ENCODE measurements at places on chromosomes 5 and 9.

- DNase-seq, result no peak
These were observed 99.5 kb upstream of the EQTN start for GRCh38 chr9:27396495-27396894.

DNA sequence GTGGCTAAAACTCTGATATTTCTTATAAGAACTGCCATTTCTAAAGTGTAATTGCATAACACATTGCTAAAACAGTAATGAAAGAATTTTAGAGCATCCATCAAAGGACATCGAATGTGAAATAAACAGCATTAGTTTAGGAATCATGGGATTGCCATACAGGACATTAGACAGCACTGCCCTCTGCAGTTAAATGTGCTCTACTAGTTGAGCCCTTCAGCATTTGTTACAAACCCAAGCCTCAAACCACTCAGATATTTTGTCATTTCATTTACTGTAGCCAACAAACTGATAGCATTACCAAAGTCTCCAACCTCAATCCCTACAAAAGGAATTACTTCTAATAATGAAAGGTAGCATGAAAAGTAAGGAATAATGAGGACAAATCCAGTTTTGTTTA, 116.8 kb upstream of the COX7C start:
- no peak for DNase-seq

GRCh38 chr9:96660692-96661248, 5.7 kb upstream of the PRXL2C start:
- DNase-seq, result no peak

DNA sequence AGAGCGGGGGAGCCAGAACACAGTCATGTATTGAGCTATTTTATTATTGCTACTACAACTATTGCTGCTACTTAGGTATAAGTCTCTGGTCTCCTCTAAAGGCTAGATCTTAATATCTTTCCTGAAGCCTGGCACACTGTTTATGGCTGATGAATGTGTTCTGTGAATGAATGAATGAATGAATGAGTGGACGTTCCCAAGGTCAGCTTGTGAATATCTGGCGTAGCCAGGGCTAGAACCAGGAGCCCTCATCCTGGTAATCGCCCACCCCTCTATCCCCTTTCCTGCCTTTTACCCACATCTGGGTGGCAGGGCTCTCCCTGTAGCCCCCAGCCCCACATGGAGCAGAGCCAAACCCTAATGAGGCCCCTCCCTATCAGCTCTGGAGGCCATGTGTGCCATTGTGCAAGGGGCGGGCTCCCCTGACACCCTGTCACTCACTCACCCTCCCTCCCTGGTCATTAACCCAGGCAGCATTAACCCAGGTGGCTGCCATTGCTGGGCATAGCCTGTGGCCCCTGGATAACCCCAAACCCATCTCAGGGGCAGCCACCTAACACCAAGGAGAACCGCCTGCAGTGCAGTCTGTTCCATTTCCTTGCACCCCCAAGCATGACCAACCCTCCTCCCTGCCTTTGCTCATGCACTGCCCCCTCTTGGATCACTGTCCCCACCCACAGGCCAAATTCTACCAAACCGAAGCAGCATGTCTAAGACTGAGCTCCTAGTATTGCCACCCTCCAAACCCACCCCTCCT, 2.0 kb upstream of the AKNA start:
- no peak for DNase-seq

GRCh38 chr5:33964132-33964700, 20.3 kb downstream of the SLC45A2 start:
- DNase-seq, result no peak

- DNase-seq, result peak; percentile 26
These were observed 46.3 kb downstream of the PTCD2 start for GRCh38 chr5:72366324-72366976.

GRCh38 chr9:136697821-136698526, 10.7 kb upstream of the AGPAT2 start:
- no peak for DNase-seq

GRCh38 chr9:84001621-84002020, 21.0 kb downstream of the RMI1 start:
- DNase-seq, result no peak

DNA sequence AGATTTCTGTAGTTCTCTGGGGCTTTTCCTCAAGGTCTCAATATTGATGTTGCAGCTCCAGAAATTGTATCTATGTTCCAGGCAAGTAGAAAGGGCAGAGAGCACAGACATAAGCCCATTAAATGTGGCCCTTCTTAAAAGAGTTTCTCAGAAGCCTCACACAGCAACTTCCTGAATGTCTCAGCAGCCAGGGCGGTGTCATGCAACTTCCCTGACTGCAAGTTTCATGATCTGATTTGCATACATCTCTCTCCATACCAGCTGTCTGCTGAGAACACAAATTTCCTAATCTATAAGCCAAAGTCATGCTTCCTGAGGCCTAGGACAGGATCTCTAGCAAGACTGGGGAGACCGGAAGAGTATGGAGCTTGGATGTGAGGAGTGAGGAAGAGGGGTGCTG, 13.0 kb downstream of the RGS7BP start:
- DNase-seq, result no peak

DNA sequence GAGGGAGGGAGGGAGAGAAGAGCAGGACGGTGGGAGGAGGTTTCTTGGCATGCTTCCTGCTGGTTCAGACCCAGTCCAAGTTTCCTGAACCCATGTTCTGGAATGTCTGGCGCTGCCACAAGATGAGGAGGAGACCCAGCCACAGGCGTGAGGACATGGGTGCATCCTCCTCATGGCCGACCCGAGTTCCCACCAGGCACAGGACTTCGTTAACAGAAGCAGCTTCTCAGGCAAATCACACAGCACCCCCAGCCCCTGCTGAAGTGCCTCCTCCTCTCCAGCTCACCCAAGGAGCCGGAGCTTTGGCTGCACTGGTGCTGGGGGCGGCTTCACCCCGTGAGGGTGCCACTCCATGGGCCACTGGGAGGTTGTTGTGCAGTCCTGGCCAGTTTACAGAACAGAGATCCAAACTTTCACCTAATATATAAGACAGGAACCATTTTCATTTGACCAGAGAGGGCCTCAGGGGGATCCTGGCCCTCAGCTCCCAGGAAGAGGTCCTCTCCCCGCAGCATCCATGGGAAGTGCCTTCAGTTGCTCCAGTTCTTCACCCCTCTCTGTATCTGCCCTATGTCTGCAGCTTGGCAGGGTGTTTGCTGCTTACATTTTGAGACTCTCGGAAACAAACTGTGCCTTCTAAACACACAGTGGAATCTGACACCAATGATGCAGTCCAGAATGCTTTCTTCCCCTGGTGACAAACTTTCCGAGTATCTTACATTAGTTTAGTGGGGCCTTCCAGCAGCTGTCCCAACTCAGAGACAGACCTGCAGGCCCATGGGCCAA, 10.2 kb upstream of the NKD2 start:
- DNase-seq, result no peak

DNA sequence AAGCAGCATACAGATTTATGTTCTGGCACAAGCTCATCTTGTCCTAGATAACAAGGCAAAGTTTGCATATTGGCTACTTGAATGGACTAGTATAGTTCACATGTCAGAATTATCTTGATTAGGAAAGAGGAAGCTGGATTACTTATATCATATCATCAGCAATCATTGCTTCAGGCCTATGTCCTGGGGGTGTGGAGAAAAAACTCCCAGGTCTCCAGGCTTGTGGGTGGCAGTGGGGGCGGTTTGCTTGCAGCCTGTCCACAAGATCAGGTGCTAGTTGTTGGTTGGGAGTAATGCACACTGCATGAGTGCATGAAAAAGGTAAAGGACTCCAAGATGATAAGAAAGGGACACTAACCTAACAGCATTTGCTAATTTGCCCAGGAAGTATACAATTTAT, 326.4 kb upstream of the PDE4D start:
- DNase-seq, result no peak

DNA sequence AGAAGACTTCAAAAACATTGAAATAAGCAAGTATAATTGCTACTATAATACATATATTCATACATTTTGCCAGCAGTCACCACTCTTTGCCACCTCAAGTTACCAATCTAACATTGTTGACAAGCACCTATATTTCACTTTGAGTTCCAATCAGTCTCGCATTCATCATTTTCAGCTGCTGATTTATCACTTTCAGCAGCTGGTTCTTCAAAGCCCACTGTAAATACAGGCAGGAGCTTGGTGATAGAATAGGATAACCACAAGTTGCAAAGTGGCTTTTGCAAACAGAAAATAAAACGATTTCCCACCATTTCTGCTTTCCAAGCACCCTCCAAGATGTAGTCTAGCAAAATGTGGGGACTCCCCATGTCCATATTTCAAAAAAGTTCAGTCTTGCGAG, 114.2 kb upstream of the ITGA1 start:
- no peak for DNase-seq

GRCh38 chr9:129587487-129588262, 33.2 kb downstream of the C9orf50 start:
- DNase-seq, result no peak

GRCh38 chr5:154333016-154333415, 112.8 kb upstream of the SAP30L start:
- DNase-seq, result no peak

- DNase-seq, result no peak
These were observed 94.6 kb upstream of the SMC2 start for GRCh38 chr9:103999375-104000062.

DNA sequence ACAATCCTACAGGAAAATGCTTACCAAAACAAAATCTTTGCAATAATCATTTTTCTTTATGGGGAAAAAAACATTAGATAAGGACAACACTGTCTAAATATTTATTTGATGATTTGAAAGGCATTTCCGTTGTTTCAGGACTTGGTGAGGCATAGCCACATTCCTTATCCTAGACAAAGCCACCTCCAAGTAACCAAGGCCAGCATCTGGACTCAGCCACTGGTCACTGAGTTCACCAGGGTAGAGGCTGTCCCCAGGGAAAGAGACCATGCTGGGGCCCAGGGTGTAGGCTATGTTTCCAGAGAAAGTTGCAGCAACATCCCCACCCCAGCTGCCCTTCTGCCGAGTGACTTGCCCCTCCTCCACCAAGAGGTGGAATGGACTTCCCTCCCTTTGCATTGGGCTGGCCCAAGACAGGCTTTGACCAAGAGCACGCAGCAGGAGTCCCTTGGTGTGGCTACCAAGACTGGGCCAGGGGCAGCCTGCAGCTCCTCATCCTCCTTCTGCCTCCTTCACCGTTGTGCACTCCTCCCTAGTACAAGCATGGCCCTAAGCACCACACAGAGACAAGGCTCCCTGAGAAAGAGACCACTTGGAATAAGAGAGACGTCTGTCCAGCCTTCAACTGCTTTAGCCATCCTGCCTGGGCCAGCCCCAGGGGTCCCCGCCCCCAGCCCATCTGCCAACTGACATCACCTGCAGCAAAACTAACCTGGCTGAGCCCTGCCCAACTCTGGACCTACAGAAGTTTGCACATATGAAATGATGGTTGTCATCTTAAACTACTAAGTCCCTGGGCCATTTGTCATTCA, 68.1 kb upstream of the SPIN1 start:
- no peak for DNase-seq

DNA sequence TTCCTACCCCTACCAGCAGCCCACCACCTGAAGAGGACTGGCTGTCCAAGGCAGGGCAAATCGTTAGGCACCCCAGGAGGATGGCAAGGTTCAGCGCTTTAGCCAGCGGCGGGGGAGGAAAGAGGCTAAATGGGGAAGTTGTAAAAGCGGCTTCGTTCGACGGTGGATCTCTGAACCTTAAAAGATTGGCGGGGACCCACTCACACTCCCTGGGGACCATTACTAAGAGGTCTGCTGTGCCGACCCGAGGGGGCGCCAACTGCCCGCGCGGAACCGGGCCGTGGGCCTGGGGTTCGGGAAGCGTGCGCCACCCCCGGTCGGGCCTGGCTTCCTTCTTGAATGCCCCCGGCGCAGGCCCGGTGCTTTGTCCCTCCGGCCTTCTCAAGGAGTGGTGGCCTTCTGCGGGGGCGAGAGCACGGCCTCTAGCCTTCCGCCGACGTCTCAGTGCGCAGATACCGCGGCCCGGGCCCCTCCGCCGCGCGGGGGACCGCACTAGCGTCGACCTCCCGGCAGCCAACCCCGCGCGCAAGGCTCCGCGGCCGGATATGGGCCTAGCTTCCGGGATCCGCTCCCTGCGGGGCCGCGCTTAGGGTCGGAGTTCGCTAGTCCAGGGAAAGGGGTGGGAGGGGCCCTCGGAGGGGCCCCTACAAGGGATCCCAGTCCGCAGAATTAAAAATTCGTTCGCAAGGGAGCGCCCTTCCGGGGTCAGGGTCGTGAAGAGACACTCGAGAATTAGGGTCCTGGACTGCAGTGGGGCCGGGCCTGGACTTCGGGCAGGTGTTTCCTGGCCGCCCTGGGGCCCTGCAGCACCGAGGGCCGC, 10.5 kb downstream of the NR2F1-AS1 start:
- DNase-seq, result no peak

DNA sequence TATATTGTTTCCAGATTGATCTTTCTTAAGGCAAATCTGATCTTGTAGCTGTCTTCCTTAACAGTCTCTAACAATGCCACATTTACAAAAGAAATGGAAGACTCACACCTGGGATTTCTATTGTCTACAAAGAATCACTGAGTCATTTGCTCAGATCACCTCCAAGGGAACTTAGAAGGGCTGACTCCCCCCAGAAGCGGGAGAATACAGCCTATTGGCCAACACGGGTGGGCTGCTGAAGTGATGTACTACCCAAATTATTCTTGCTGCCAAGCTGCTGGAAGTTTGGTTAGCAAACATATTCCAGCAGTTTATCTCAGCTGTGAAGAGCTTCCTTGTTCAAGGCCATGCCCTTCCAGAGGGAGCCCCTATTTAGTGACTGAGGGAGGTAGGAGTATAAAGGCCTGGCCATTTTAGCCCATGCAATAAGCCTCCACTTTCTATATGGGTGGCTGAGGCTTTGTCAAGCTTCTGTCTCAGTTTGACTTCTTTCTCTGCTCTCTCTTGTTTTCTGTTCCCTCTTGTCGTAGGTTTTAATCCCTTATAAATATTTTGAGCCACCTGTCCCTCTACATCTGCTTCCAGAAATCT, 379.4 kb downstream of the PRR16 start:
- DNase-seq, result no peak

GRCh38 chr5:100479079-100479688, 56.0 kb upstream of the FAM174A start:
- DNase-seq, result no peak

- no peak for DNase-seq
These were observed 10.1 kb upstream of the NRARP start for GRCh38 chr9:137311986-137312851.

DNA sequence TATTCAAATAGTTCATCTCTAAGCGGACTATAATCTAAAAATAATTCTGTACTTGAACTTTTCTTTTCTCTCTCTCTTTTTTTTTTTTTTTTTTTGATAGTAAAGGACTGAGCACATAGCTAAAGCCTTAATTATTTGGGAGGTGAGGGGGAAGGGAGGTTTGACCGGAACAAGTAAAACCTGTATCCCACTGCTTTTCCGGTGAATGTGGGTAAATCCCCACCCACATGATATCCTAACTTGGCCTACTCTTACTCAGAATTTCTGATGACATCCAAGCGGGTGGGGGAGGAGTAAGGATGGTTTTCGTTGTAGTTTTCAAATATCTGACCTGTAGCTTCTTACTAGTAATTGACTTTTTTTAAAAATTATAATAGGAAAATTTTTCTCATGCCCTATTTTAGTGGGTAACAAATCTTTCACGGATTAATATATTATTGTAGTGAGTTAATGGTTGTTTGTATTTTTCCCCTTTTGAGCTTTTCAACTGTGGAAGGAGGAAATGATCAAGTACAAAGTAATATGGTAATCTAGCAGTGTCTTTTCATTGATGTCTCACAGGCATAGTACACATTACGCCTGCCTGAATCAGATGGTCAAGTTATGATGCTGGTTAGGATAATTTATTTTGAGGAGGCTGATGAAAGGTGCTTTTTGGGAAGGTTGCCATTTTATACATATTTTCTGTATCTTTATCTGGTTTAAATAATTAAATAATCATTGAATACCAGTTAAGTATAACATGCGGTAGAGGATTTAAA, 2.2 kb upstream of the ELL2 start:
- DNase-seq, result no peak

Measured in H54 (cell line).